Activated naive CD4-positive, alpha-beta T cell (primary cell): ENCODE measurements at places on chromosomes 16 and 17.

DNA sequence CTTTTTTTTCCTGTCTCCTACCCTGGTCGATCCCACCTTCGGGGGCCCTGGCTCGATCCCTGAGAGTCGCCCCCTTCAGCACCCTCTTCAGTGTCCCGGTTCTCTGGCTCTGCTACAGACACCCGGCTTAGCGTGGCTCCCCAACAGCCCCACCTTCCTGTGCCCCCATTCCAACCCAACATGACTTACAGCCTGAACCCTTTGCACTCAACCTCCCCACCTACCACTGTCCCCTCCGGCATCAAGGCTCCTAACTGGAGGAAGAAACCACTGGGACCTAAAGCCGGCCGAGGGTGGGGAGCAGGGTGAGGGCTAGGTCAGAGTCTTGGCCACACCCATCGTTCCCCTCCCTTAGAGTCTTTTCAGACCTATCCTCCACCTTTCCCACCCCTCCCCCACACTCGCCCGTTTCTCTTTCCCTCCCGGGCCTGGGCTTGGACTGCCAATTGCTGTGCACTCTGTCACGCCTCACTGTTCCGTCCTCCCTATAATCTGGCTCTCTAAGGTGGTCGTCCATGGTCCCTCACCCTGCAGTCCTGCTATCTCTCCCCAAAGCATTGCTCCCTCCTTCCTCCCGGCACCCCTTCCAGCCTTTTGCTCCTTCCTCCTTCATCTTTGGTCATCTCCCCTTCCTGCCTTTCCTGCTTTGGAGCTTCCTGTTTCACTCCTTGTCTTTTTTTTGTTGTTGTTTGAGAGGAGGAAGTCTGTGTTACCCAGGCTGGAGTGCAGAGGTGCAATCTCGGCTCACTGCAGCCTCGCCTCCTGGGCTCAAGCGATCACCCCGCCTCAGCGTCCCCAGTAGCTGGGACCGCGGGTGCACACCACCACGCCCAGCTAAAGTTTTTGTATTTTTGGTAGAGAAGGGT is 890 bp upstream of the CLDN7 start:
- DNase-seq, result no peak

DNA sequence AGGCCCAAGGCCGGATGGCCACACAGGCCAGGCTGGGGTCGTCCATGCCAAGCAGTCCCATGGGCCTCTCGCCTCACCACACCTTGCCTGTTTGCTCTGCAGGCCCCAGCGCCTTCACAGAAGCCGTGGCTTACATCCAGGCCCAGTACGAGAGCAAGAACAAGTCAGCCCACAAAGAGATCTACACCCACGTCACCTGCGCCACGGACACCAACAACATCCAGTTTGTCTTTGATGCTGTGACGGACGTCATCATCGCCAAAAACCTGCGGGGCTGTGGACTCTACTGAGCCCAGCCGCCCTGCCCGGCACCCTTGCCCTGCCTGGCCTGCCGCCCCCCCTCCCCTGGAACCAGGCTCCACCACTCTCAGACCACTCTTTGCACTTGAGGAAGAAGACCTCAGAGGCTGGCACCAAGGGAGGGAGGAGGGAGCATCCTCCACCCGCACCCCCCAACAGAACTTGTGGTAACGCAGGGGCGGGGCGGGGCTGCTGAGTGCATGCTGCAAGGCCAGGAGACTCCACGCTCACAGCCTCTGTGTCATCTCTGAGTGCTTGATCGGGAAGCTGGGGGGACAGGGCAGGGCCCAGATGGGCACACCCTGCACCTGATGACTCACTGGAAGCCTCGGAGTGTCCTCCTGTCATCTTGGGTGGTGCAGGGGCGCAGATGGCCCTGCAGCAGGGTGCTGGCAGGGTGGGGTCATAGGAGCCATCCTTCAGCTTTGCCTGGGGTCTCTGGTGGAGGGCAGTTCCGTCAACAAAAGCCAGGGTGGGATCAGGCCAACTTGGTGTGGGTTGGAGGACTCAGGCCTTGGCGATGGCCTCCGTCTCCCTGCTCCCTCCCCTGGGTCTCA is 81.5 kb downstream of the AMFR start:
- no peak for DNase-seq

DNA sequence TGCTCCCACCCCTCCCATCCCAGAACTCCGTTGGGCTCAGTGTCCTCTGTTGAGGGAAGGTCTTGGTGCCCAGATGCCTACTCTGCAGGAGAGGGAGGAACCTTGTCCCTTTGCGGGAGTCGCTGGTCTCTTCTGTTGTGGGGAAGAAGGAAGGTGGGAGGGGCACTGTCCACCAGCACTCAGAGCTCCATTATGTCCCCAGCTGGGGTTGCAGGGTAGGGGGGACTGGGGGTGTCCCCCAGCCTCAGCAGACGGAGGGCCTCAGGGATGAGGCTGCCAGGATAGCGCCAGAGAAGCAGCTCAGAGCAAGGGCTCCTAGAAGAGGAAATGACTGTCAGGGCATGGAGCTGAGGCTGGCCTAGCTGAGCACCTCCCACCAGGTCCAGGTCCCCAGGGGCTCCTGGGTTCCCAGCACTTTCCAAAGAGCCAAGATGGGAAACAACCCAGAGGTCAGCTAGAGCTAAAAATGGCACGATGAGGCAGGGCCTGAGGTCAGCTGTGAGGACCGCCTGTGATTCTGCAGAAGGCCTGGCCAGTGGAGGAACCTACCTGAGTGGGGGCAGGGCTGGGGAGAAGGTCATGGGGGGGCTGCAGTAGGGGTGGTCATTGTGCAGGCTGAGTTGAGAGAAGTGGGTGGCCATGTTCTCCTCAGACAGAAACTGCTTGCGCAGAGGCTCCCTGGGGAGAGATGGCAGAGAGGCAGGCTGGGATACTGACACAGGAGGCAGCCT is 893 bp downstream of the HCFC1R1 start:
- no peak for DNase-seq

GRCh38 chr16:3266873-3267537 is 10.6 kb upstream of the MEFV start:
- DNase-seq, result no peak

DNA sequence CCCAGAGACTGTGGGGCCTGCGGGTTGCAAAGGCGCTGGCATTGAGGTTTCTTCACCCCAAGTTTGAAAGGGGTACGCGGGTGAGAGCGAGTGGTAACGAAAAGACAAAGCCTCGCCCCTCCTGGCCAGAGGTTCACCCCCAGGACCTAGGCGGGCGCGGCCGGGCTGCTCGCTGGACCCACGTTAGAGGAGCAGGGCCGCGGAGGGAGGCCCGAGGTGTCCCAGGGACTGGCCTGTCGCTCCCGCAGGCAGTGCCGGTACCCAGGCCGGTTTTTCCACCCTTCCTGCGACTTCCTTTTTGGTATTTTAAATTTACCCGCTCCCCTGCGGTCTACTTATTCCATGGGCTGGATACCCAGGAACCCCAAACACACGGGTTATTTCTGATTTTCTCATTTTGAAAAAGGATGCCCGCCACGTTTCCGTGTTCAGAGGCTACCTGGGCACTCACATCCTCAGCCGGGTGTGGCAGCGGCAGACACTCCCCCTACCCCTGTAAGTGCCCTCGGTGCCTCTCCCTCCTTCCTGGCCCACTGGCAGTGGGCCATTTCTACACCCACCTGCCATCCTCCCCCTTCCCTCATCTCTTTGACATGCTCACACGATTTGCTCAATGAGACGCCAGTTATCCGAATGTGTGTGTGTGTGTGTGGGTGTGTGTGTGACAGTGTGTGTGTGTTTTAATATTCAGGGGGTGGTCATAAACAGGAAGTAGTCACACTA is 1.6 kb upstream of the FOXL1 start:
- DNase-seq, result no peak

DNA sequence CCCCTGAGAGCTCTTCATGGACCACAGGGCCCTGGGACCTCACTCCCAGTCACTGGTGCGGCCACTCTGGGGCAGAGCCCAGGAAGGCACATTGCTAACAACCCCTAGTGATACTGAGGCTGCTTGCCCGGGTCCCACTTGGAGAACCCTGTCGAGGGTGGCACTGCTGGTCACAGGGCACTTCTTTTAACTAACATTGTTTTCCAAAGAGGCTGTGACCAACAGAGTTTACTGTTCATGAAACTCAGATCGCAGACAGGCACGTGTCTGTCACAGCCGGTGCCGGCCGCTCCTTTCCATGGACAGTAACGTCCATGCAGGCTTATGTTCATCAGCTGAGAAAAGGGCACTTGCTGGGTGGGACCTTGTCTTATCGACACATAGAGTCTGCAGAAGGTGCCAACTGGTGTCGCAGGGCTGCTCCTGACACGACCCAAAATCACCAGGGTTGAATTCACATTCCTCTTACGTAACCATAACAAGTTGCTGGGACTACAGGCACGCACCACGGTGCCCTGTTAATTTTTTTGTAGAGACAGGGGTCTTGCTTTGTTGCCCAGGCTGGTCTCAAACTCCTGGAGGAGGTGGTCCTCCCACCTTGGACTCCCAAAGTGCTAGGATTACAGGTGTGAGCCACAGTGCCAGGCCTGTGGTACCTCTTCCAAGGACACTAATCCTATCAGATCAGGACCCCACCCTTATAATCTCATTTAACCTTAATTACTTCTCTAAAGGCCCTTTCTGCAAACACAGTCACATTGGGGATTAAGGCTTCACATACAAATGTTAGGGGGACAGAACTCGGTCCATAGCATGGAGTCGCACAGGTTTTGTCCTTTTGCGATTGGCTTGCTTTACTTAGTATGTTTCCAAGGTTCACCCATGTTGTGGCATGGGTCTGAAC is 1.2 kb upstream of the ZC3H18 start:
- no peak for DNase-seq

DNA sequence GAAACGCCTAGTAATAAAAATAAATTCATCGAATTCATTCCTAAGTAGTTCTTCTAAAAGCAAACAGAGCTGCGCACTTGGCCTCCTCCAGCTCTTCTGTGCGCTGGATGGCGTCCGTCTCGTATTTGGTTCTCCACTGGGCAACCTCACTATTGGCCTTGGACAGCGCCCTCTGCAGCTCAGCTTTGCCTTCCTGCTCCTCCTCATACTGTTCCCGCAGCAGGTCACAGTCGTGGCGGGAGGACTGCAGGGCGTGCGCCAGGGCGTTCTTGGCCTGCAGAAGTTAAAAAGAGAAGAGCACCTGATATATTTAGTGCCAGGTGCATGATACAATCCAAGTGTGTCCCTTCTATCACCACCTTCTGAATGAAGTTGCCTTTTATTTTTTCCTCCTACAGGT is 21.8 kb downstream of the MYH3 start:
- no peak for DNase-seq

GRCh38 chr17:44007346-44008204 is 3.2 kb downstream of the NAGS start:
- no peak for DNase-seq

GRCh38 chr16:13171313-13171712 is 269.9 kb downstream of the SHISA9 start:
- no peak for DNase-seq

GRCh38 chr17:42678951-42679491 is 2.2 kb upstream of the PLEKHH3 start:
- DNase-seq, result no peak
